ENCODE measurements at places on chromosomes 3 and 15.

DNA sequence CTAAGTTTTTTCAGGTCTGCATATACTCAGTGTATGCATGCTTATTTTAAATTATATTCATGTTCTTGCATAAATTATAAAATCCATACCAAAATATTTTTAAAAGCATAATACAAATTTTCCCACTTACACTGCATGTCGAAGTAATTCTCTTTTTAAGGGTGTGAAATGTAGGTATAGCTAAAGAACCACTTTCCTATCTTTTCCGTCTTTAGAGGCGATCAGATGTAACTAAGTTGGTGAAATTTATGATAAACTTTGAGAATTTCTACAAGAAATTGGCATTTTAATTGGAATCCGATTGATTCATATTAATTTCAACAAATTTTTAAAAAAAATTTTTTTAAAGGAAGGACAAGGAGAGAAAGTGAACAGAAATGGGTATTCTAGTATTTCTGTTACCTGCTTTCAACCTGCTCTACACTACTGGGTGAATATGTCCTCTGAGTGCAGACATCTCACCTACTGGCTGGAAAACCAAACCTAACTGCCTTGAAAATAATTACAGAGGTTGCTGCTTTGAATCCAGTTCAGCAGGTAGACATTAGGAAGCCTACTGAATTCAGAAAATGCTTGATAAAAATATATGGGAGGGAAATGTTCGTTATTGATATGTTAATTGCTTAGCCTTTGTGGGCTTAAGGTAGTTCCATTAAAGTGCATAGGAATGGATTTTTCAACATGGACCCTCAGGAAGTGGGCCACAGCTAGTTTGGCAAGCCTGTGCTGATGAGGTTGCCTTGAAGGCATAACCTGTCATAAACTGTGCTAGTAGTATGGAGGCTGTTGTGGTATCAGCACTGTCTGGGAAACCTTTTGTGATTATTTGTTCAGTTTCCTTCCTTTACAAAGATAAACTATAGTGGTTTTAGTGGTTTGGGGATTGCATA lies 5.1 kb downstream of the TRIM71 start:
- no peaks in the 10 kb centered on the region for H3K36me3 ChIP-seq
- no peak overlapping the region for H3K4me3 ChIP-seq
- H3K27me3 ChIP-seq, result peaks cover 2% of the 10 kb centered on the region
- peaks cover 2% of the 10 kb centered on the region for H3K4me1 ChIP-seq
- H3K27ac ChIP-seq, result no peak overlapping the region

DNA sequence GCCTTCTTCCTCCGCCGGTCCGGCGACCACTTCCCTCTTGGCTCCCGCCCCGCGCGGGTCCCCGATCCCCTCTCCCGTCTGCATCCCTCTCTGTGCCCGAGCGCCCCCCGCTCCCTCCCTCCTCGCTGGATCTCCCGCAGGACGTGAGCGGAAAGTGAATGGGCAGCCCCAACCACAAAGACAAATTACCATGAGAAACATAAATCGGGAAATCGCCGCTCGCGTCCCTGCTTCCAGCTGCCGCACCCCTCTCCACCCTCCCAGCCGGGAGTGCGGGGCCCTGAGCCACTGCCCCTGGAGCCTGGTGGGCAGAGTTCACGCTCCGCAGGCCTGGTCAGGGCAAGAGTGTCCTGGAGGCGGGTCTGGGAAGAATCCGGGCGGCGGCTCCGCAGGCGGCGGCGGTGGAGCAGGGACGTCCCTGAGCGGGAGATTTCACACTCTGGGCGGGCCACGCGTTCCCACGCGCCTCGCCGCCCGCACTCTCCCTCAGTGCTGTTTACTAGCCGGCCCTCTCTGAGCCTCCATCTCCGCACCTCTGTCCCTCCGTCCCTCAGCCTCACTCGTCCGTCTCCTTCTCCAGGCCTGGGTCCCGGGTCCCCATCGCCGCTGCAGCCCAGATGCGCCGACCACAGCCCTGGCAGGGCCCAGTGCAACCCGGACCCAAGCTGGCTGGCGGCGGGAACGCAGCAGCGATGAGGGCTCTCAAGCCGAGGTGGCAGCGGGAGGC lies 835 bp downstream of the SEMA5B start:
- peaks cover 13% of the 10 kb centered on the region for H3K4me1 ChIP-seq
- H3K36me3 ChIP-seq, result no peaks in the 10 kb centered on the region
- DNase-seq, result no peak
- peaks cover 24% of the 10 kb centered on the region for H3K27me3 ChIP-seq
- H3K27ac ChIP-seq, result no peak overlapping the region
- H3K4me3 ChIP-seq, result peak overlapping the region; percentile 65

DNA sequence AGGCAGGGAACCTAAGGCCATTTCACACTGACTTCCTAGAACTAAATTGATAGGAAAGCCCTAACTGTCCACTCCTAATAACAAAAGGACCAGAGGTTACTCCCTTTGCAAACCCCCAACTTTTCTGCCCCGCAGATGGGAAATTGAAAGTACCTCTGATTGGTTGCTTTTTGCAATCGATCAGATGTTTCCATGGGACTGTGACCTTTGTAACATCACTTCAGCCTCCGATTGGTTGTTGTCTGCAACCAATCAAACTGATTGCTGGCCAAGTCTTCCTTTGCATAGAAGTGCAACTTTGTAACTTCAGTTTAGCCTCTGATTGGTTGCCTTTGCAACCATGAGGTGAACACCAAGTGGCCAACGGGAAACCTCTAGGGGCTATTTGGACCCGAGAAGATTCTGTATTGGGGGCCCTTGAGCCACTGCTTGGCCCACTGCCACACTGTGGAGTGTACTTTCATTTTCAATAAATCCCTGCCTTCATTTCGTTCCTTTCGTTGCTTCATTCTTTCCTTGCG lies 11.3 kb upstream of the KNL1 start:
- no peak for DNase-seq
- H3K4me1 ChIP-seq, result no peaks in the 10 kb centered on the region
- H3K27ac ChIP-seq, result no peak overlapping the region
- no peak overlapping the region for H3K4me3 ChIP-seq

- no peaks in the 10 kb centered on the region for H3K4me1 ChIP-seq
- H3K27ac ChIP-seq, result no peak overlapping the region
- no peak overlapping the region for H3K4me3 ChIP-seq
- no peaks in the 10 kb centered on the region for H3K27me3 ChIP-seq
- DNase-seq, result no peak
- H3K36me3 ChIP-seq, result no peaks in the 10 kb centered on the region
Measured at GRCh38 chr3:135460273-135460672, 505.3 kb upstream of the PPP2R3A start.

DNA sequence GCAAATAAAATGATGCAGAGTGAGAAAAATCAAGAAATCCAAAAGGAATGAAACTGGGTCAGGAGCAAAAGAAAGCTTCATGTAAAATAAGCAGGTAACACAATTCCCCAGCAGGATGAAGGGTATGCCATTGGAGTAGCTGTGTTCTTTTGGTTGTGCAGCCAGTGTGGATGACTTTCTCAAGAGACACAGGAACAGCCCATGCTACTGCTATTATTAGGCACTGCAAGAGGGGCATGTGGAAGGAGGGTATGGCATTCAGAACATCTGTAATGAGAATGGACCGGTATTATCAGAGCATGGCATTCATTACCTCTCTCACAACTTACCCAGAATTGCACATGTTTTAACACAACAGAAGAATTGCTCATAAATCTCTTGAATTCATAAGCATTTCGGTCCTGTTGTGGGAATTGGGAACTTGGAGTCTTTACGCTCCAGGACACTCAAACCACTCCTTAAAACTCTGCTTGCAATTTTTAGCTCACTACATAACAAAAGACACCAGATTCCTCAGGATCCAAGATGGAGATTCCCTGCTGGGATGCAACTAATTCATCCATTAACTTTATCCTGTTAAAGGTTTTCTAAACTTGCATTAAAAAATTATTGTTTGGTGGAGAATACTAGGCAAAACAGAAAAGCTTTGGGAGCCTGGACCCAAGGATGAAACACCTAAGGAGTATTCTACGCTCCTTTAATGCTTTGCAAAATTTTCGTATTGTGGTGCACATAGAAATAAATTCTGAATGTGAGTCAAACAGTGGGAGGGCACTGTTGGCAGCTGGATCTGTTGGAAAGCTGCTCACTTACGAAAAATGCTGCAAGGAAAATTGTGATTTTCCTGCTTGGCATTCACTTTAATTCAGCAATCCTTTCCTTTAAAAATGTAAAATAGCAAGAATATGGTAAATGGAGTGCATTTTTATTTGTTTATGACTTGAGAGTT lies 34.6 kb upstream of the CDIN1 start:
- H3K4me1 ChIP-seq, result no peaks in the 10 kb centered on the region
- no peaks in the 10 kb centered on the region for H3K36me3 ChIP-seq
- no peak overlapping the region for H3K4me3 ChIP-seq
- no peaks in the 10 kb centered on the region for H3K27me3 ChIP-seq
- no peak for DNase-seq

Measured in effector memory CD4-positive, alpha-beta T cell (primary cell).